ENCODE measurements at places on chromosomes 13 and 19.

DNA sequence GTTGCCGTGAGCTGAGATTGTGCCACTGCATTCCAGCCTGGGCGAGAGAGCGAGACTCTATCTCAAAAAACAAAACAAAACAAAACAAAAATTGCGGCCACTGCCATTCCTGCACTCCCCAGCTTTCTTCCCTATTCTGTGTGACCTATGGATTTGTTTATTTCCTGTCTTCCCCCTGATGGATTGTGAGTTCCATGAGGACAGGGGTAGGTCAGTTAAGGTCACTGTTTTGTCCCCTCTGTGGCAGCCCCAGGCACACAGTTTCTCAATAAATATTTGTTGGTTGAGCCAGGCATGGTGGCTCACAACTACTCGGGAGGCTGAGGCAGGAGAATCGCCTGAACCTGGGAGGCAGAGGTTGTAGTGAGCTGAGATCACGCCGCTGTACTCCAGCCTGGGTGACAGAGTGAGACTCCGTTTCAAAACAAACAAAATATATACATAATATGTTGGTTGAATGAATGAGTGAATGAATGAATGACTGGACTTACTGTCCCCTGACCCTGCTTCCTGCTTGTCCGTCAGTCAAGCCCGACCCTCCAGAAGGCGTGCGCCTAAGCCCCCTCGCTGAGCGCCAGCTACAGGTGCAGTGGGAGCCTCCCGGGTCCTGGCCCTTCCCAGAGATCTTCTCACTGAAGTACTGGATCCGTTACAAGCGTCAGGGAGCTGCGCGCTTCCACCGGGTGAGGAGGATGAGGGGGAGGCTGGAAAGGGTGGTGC is 5.0 kb downstream of the EBI3 start:
- DNase-seq, result no peak

DNA sequence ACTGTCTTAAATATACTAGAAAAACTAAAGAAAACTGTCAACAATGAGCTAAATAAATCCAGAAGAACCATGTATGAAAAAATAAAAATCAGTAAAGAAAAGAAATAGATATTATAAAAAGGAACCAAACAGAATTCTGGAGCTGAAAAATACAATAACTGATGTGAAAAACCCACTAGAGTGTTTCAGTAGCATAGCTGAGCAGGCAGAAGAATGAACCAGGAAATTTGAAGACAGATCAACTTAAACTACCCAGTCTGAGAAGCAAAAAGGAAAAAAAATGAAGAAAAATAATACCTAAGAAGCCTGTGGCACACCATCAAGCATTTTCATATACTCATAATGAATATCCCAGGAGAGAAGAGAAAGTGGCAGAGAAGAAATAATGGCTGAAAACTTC is 240.1 kb upstream of the RXFP2 start:
- DNase-seq, result no peak

GRCh38 chr13:102291587-102292218 is 110.1 kb downstream of the FGF14 start:
- no peak for DNase-seq

DNA sequence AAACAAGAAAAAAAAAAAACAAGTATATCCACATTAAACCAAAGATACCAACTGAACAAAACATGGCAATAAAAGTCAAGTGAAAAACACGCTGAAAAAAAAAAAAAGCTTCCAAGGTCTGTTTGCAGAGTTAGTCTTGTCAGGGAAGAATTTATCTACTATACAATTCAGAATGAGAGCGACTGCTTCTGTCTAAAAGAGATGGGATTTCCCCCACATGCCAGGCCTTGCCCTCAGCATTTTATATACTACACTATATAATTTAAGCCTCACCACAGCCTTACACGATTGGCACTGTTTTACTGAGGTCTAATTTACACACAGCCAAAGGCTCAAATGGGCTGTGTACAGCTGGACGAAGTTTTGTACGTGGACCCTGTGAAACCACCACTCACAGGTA is 67.3 kb downstream of the FOXO1 start:
- no peak for DNase-seq

DNA sequence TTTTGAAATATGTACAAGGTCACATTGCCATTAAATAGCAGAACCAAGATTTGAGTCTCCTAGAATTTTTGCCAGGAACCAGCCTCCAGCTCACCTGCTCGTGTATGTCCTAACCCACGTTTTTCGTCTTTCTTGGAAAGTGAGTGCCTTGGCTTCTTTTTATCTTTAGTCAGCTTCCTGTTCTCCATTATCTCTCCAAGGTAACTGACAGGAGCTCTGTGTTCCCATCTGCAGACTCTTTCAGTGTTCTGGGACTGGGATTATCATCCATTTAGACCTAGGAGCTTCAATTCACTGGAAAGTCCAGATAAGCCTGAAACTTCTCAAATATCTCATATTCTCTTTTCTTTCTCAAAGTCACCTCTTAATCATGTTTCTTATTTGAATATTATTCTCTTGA is 193.7 kb downstream of the ZIC5 start:
- no peak for DNase-seq

Measured in fibroblast of skin of left biceps (primary cell).